ENCODE measurements at places on chromosomes 5 and 9. TPM values are rescaled to one million over a fixed set of nuclear protein-coding genes. Genes with fewer than 3 reads are reported as not detected.

GAS1 gene
- total RNA-seq: 0.07 TPM

LCN15 gene
- total RNA-seq: 0.76 TPM

ARID3C gene
- 0.42 TPM for total RNA-seq

BTNL8 gene
- total RNA-seq: not detected

DNA sequence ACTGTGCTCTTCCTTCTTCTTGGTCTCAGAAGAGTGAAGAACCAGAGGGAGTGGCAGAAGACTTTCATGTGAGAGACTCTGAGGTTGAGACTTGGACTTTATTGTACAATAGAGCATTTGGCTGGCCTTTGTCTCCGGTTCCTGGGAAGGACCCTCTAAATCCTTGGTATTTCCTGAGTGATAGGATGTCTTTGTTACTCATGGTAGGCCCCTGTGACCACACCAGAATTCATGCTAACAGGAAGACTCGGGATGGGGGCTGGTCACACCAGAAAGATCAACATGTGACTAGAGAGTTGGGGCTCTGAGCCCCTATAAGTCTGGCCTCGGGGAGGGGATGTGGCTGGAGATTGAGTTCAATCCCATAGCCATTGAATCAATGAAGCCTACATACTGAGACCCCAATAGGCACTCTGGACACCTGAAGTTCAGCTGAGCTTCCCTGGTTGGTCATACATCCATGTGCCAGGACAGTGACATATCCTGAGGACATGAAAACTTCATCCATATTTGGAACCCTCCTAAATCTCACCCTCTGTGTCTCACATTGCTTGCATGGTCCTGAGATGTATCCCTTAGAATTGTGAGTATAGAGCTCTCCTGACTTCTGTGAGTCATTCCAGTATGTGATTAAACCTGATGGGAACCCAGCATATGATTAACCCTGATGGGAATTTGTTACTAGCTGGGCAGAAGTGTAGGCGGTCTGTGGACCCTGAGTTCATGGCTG, 201.7 kb downstream of the GADD45G start:
- no peaks in the 10 kb centered on the region for H3K4me1 ChIP-seq
- no peak for DNase-seq
- peaks cover 39% of the 10 kb centered on the region for H3K27me3 ChIP-seq
- no peaks in the 10 kb centered on the region for H3K36me3 ChIP-seq
- no peak overlapping the region for H3K27ac ChIP-seq

DNA sequence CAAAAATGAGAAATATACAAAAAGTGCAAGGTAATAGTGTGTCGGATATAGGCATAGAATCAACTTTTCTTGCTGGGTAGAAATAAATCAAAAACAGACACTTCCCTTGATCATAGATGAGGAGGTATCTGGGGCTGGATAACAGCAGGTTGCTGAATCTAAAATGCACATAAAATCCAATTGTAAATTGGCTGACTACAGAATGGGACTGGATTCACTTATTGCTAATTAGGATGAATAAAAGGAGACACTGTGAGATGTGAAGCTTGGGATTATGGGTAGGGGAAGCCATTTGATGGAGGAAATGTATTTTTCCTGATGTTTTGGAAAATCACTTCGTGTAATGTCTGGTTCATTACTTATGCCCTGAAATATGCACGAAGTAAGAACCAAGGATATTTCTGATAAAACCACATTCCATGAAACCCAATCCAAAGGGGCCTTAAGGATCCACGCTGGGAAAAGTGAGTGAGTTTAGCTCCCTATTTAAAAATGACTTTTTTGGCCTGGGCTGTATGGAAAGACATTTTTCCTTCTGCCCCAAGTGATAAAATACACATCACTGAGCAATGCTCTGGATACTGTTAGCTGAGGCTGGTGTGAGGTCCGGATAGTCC, 136.1 kb downstream of the MARCHF11 start:
- no peak overlapping the region for H3K27ac ChIP-seq
- H3K4me1 ChIP-seq: no peaks in the 10 kb centered on the region
- H3K27me3 ChIP-seq: no peaks in the 10 kb centered on the region
- DNase-seq: no peak
- H3K4me3 ChIP-seq: no peak overlapping the region
- H3K36me3 ChIP-seq: no peaks in the 10 kb centered on the region

GRCh38 chr9:121636341-121636865, 15.0 kb upstream of the DAB2IP start:
- H3K27me3 ChIP-seq: no peaks in the 10 kb centered on the region
- peaks cover 16% of the 10 kb centered on the region for H3K4me1 ChIP-seq
- H3K4me3 ChIP-seq: no peak overlapping the region
- no peak for DNase-seq
- H3K36me3 ChIP-seq: no peaks in the 10 kb centered on the region
- H3K27ac ChIP-seq: no peak overlapping the region

DNA sequence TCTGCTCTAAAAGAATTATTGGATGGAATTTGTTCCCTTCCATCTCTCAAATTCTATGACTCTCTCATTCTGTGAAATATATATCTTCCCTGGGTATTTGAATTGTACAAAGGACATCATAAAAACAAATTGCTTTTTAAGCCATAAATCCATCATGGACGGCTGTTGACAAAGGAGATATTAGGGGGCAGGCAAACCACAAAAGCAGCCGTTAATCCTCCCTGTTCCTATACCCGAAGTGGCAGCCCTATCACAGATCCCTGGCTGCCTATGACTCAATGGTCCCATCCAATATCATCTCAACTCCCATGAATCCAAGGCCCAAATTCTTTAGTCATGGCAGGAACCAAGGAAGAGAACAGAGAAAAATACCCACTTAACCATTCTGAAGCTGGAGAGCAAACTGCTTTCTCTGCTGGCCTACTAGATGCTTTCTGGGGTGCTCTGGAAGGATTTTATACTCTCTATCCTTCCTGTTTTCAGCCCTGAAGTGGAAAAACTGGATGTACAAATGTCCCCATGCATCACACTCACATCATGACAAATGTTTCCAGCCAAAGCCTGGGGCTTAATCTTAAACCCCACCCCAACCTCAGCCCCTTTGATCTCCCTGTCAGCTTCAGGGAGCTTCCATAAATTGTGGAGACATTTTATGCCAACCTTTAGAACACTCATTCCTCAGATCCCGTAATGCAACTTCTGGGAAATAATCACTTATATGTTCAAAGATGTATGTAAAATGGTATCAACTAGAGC, 59.5 kb downstream of the FAM114A2 start:
- no peaks in the 10 kb centered on the region for H3K36me3 ChIP-seq
- no peak overlapping the region for H3K4me3 ChIP-seq
- DNase-seq: no peak
- H3K27me3 ChIP-seq: no peaks in the 10 kb centered on the region

DNA sequence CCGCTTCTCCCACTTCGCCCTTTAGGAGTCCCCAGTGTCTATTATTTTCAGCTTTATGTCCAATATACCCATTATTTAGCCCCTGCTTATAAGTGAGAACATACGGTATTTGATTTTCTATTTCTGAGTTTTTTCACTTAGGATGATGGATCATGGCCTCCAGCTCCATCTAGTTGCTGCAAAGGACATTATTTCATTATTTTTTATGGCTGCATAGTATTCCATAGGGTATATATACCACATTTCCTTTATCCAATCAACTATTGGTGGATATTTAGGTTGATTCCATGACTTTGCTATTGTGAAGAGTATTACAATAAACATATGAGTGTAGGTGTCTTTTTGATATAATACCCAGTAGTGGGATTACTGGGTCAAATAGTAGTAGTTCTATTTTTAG, 162.9 kb downstream of the FER start:
- no peaks in the 10 kb centered on the region for H3K4me1 ChIP-seq
- no peak overlapping the region for H3K27ac ChIP-seq
- no peaks in the 10 kb centered on the region for H3K27me3 ChIP-seq

GRCh38 chr5:174732036-174733020, 7.9 kb downstream of the MSX2 start:
- H3K27ac ChIP-seq: no peak overlapping the region
- peaks cover 16% of the 10 kb centered on the region for H3K4me1 ChIP-seq
- no peaks in the 10 kb centered on the region for H3K27me3 ChIP-seq

GRCh38 chr9:102550266-102550665, 444.9 kb upstream of the CYLC2 start:
- DNase-seq: no peak
- H3K27ac ChIP-seq: no peak overlapping the region
- no peaks in the 10 kb centered on the region for H3K36me3 ChIP-seq
- no peaks in the 10 kb centered on the region for H3K27me3 ChIP-seq
- H3K4me3 ChIP-seq: no peak overlapping the region

All from HCT116 (cell line).